ENCODE measurements at places on chromosomes 4 and X.

DNA sequence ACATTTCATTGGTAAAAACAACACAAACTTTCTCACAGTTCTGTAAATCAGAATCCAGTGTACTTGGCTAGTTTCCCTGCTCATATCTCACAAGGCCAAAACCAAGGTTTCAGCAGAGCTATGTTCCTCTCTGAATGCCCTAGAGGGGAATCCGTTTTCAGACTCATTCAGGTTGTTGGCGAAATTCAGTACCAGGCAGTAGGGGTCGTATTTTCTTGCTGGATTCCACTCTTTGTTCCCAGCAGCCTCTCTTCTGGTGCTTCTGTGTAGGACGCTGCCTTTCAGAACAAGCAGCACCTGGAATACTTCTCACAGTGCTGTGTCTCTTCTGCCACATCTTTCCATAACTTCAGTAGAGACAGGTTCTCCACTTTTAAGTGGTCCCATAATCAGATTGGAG lies 351.9 kb downstream of the PCDH18 start:
- peak; percentile 10 for DNase-seq

DNA sequence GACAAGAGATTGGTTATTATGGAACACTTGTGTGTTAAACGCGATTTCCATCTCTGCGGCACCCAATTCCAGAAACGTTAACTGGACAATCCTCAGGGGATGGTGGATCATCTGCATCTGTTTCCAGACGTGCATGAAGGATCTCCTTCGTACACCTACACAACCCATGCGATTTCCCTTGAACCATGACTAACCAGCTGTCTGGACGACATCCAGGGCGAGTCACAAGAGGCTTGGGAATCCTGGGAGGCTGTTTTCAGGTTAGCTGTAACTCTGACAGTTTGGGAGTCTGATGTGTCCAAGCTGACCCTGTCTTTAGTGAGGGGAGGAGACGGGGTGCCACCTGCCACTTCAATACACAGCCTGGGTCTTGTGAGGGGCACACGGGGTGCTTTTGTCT lies 84.5 kb downstream of the GATB start:
- DNase-seq, result peak; percentile 79

DNA sequence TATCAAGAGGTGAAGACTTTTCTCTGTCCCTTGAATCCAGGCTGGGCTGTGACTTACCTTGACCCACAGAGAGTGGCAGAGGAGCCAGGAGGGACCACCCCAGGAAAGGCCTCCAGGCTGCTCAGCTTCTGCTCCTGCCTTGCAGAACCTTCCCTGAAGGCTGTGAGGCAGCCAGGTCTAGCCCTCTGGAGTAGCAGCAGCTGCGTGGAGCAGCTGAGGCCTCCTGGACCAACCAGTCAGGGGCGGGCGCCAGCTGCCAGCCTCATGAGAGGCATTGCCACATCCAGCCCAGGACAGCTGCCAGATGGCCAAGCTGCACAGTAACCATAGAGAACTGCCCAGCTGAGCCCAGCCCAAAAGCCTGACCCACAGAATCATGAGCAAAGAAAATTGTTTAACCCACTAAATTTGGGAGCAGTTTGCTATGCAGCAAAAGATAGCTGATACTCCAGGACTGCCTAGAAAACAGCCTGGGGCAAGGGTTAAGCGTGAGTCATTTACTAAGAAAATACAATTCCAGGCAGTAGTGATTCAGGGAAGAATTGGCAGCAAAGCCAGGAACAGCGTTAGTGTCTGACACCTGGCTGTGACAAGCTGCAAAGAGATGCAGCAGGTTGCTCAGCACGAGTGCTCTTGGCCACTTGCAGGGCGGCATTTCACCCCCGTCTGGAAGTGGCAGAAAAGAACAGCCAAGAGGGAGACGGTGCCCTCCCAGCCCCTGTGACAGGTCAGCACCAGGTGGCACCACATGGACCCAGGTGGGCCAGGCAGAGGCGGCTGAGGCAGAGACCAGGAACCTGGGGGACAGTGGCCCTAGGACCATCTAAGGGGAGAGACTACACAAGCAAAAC lies 14.7 kb upstream of the PDE6B start:
- DNase-seq, result peak; percentile 41

DNA sequence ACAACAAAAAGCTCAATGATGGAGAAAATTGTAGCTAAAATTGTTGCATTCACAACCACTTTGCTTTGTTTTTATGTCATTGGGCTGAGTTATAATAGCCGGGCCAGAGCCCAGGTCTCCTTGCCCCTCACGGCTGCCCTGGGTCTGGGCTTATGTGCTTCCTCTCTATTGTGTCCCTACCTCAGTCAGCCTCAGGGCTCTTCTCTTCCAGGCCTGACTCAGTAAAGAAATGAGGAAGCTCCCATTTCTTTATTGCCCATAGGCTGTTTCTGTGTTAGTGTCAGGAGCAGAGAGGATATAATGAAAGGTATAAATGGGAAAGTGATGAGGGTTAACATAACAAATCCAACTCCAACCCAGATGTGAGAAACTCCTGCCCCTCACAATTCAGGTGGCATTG lies 18.0 kb downstream of the BST1 start:
- DNase-seq, result no peak

- DNase-seq, result no peak
These were observed 466.9 kb downstream of the FAT4 start for GRCh38 chr4:125781651-125782050.
